ENCODE measurements at places on chromosomes 12 and 14.

GRCh38 chr12:92810370-92810769 is 107.6 kb downstream of the PLEKHG7 start:
- DNase-seq = peak; percentile 24

DNA sequence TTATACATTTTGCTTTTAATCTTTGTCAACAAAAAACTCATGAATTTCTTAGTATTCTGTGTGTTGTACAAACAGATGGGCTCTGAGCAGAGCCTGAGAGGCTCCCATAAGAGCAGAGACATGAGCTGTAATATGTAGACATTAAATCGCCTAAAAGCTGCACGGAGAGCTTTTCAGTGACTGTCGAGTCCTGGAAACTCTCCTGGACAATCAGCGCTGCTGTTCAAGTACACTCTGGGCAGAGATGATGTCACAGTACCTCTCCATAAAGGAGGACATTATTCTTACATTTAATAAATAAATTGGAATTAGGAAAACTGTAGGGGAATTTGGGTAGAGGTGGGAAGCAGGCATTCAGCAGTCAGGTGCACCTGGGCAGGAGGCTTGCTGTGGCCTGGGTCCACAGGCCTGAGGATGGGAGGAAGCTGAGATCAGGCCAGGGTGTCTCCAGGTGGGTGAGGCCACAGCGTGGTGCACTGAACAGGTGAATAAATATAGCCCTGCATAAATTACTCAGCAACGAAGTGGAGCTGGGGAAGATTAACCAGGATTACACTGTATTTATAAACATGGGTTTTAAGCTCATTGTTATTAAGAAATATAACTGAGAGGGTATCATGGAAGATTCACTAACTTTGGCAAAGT is 13.3 kb upstream of the TCL1A start:
- DNase-seq = no peak

GRCh38 chr14:23483236-23483854 is 13.8 kb downstream of the NGDN start:
- peak; percentile 34 for DNase-seq

DNA sequence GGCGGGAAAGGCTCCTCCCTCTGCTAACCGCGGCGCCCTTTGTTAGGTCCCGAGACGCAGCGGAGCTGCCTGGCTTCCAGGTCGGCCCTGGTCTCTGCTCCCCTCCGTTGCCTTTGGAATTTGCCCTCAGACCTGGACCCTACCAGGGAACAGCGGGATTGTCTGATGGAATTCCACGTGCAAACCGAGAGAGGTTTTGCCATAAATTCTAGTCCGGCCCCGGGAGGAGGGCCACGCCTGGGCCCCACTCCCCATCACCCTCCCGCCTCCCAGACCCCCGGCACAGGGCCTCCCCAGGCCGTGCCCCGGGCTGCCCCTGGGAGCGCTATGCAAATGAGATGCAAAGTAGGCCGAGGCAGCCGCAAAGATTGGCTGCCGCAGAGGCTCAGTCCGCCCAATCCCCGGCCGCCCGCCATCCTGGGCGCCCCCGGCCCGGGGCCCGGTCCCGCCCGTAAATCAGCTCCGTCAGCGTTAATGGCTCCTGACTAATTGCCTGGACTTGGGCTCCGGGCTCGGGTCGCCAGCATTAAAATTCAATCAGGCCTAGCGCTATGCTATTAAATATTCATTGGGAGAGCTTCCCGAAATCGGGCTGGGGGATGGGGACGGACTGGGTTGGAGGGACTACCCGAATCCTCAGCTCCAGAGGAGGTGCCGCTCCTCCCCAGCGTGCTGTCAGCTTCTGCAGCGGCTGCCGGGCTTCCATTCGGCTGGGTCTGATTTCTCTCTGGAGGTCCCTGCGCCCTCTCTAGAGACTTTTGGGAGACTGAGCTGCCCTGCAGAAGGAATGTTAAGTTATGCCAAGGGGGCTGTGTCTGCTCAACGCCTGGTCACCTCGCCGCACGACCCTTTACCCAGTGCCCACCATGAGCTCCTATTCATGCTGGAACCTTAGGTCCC is 15.7 kb upstream of the FIGNL2 start:
- DNase-seq = no peak

DNA sequence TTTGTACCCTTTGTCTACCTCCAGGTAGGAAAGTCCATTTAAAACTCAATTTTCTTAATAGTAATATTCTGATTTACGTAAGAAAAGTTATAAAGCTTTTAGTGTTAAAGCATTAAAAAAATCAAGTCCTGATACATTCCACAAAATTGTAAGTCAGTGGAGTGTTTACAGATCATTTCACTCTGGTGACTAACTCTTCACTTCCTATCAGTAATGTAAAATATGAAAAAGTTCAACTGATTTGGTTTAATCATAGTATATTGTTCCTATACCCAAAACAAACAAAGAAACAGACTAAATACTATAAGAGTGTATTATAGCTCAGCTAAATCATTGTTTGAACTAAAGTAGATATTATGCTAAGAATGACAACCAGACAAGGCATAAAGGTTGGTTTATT is 85.9 kb downstream of the VEZT start:
- no peak for DNase-seq

DNA sequence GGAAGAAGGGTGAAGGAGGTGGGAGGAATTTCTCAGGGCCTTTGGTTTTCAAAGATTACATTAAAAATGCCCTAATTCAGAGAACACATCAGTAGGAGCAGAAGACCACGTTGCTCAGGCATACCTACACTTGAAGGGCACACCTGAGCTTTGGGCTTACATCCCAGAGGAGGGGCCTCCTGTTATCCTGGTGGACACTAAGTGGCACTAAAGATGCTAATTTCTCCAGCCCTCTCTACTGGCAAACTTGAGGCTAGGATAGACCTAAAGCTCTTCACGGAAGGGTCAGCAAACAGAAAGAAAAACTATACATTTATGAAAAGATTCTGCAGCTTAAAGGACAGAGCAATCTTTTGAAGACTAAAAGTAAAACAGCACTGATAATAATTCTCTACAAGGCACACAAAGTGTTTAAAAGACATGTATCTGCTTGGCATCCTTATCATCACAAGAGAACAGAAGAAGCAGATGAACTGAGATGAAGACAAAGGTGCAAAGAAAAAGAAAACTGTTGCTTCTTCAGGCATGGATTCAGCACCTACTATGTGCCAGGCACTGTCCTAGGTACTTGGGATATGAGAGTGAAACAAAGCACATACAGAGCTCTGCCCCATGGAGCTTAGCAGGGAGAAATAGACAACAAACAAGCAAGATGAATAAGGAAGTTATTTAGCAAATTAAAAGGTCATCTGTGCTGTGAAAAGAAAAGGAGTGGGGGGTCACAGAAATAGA is 137.5 kb downstream of the NUAK1 start:
- DNase-seq = no peak

GRCh38 chr14:89814126-89814525 is 140.4 kb downstream of the EFCAB11 start:
- no peak for DNase-seq

GRCh38 chr12:119354172-119354571 is 19.6 kb downstream of the CCDC60 start:
- no peak for DNase-seq

GRCh38 chr14:79965896-79966295 is 245.4 kb downstream of the DIO2 start:
- DNase-seq = no peak

DNA sequence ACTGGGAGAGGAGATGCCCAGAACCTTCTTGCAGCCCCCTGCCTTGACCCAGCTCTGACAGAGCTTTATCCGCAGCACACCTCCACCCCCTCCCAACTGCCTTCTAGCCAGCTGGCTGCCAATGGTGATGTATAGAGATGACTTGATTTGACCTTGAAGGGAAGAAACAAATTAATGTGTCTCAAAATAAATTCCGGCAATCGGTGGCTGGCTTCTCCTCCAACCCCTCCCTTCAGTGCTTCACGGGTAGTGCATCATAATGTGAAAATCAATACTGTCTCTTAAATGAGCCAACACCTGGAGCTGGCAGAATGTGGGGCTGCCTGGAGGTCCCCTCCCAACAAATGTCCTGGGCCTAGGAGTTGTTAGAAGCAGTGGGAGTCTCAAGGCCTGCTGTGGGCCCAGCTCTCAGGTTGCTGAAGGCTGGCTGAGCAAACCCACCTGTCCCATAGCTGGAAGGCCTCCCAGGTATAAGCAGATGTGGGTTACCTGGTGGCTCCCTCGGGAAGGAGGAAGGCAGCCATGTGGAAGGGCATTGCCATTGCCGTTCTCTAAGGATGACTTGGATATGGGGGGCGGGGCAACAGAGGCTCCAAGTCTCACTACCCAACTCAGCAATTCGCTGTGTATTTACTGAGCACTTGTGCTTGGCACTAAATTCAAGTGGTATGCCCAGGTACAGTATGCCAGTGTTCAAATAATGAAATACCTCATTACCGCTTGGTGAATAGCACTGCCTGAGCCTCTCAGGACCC is 23.2 kb downstream of the HSPB8 start:
- no peak for DNase-seq

DNA sequence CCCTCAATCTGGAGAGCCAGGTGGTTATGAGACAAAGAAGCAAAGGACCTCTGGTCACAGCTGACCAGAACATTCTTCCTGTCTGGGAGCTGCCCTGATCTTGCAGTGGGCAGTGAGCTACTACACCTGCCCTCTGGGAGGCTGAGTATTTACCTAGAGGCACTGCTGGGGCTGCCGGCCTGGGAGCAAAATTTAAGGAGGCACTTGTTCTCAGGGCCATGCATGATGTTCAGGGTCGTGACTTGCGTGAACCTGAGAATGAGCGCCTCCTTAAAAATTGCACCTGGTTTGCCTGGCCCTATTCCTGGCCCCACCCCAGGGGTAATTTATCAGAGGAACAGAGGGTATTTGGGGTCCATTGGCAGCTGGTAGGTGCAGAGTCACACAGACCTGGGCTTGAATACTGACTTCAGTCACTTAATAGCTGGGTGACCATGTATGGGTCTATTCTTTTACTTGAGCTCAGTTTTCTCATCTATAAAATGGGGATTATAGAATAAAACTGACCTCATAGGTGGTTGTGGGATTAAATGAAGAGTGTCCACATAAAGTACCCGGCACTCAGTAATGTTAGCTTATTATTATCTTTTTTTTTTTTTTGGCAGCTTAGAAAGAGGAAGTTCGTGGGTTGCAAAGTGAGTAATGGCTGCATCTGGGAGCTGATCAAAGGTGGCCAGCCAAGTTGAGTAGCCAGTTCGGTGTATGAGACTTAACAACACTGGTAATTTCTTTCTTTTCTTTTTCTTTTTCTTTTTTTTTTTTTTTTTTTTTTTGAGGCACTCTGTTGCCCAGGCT is 107.4 kb upstream of the MED13L start:
- peak; percentile 71 for DNase-seq

DNA sequence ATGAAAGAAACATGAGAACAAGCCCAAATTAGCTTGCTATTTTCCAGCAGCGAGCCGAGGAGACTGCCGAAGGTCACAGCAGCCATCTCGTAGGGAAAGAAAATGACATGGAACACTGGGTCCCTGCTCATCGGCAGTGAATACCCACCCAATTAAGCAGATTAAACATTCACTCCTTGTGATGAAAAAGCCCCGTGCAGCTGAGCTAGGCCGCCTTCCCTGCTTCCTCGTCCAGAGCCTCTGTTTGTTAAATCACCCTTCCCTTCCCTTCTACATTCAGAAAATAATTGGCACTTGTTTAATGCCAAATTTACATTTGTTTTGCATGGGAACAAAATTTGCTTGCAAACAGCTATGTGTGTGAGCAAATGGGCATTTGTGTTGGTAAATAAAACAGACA is 342.5 kb downstream of the RMST start:
- no peak for DNase-seq

Measured in GM20000 (cell line).